ENCODE measurements at places on chromosomes 11 and 22.
A peak's percentile ranks its signal among the peaks of the same experiment; 100 is the strongest.

DNA sequence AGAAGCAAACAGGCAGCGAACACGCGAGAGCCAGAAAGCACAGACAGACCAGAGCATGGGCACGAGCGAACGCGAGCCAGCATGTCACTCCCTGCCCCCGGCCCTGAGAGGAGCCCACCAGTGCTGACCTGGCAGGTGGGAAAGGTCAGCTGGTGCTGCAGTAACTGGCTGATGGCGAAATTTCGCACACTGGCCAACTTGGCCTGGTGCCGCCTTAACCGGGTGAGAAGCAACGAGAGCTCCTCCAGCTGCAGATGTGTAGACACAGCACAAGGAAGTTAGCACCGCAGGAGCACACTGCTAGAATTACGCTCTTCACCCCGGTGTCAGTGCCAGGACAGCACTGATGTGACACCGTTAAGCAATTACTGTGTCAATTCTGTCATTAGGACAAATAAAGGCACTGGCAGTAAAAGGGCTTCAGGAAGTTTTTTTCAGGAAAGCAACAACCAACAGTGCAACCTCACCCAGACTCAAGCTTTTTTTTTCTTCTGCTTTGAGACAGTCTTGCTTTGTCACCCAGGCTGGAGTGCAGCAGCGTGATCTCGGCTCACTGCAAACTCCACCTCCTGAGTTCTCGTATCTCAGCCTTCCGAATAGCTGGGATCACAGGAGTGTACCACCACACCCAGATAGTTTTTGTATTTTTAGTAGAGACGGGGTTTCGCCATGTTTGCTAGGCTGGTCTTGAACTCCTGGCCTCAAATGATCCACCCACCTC, 76.8 kb downstream of the C11orf58 start:
- DNase-seq: no peak

GRCh38 chr11:35165423-35166368, 26.7 kb downstream of the CD44 start:
- no peak for DNase-seq

GRCh38 chr11:66885950-66886440, 29.1 kb downstream of the LRFN4 start:
- no peak for DNase-seq

DNA sequence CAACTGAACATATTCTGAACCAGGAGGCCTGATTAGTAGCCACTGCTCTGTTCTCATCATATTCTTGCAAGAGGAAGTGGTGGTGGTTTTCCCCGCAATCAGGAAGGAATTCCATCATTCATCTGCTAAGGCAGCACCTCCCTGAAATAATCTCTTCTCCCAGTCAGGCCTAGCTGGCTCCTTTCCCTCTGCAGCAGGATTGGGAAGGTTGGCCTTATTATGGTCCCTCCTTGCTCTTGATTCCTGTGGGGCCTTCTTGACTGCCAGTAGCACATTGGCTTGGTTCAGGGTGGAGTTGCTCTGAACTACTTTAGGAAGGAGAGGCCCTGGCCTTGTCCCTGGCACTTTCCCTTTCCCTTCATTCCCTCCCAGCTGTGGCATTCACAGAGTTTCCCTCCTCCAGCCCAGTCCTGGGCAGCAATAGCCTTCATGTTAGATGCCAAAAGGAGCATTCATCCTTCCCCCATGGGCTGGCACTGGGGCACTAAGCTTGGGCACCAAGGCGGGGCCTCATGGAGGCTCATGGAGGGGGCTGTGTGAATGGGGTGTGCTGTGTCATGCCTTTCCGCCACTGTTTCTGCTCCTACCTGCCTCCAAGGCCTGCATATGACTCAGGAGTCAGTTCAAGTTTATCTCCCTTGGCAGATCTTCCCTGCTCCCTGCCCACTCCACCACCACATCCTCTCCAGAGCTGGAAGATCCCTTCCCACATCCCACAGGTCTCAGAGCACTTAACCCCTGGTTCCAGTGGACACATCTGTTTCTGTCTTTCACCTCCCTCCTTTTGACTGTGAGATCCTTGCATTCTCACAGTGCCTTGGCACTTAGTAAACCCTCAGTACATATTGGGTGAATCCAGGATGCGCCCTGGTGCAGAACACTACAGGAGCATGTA, 27.6 kb upstream of the CD44 start:
- no peak for DNase-seq

GRCh38 chr22:19035474-19036228, 86.6 kb downstream of the DGCR2 start:
- no peak for DNase-seq

- DNase-seq: peak; percentile 7
Observed at GRCh38 chr11:115324581-115325432, 179.4 kb downstream of the CADM1 start.

DNA sequence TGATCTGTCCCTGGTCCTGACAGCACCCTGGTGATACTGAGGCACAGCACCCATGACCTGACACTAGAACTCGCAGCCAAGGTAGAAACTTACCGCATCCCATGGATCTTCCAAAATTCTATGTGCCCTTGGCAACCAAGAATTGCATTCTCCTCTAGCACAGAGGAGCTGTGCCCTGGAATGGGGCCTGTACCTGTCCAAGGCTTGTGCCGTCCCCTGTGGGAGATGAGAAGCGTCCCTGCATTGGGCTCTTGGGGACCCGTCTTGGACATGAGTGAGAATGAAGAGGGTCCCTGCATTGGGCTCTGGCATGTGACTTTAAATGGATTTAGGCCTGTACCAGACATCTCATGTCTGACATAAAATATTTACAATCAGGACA, 67.1 kb downstream of the GGTLC2 start:
- no peak for DNase-seq

DNA sequence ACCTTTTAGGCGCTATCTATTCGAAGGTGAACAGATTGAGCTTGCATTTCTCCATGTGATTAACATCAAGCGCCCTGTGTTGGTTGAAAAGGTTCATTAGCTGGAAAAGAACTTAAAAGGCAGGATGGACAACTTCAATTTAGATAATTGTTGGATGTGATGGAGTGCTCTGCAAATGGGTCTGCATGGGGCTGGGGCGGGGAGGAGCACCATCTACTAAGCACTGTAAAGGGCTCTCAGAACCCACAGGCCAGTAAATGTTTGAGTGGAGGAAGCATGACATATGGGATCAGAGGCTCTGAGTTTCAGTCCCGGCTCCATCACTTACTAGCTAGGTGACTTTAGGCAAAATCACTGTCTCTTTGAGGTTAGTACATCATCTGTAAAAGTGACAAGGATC, 28.2 kb downstream of the ARL14EP start:
- DNase-seq: no peak

- DNase-seq: no peak
Observed at GRCh38 chr11:78646564-78647185, 72.0 kb upstream of the NARS2 start.

DNA sequence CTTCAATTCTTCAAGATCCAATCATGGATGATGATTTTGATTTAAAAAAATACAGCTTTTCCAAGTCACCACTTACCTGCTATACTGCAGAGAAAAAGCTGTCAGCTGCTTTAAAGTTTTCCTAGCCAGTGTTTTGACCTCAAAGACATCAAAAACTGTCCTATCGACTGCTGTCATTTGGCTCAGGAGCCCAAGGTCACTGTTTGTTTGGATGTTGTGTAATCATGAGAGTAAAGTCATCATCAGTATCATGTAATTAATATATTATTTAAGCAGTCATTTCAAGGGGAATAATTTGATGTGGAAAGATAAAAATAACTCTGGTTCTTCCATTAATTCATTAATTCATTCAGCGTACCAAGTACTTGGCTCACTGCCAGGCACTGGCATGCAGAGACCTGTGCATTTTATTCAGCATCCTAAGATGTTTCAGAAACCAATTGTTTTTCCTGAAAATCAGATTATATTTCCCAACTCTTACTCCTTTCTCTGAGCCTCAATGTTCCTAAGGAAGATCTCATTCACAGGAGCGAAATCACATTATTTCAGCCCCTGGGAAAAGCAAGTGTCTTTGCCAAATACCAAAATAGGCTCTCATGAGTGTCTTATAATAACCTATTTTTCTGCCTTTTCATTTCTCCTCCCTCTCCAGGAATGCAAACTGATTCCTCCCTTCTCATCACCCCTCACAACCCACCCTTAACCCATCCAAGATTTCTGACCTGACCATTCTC, 59.9 kb downstream of the SLC1A2 start:
- DNase-seq: no peak

GRCh38 chr11:6941970-6942369, 15.7 kb downstream of the ZNF215 start:
- no peak for DNase-seq

GRCh38 chr22:45628515-45628914, 43.1 kb upstream of the ATXN10 start:
- no peak for DNase-seq

DNA sequence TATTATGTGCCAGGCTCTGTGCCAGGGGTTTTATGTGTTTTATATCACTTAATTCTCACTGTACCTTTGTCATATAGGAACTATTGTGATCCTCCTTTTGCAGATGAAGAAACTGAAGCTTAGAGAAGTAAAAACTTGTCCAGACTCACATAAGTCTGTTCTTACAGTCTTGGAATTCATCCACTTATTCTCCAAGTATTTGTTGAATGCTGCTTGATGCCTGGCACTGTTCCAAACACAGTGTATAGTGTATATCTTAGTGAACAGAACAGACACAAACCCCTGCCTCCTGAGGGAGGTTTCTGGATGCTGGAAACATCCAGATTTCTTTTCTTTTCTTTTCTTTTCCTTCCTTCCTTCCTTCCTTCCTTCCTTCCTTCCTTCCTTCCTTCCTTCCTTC, 29.0 kb upstream of the FGF3 start:
- DNase-seq: no peak

GRCh38 chr11:56842814-56843794, 94.6 kb upstream of the OR9G4 start:
- DNase-seq: no peak

GRCh38 chr22:30326255-30326705, 461 bp downstream of the TBC1D10A start:
- DNase-seq: no peak

GRCh38 chr11:127902382-127902781, 685.0 kb downstream of the ETS1 start:
- DNase-seq: no peak

DNA sequence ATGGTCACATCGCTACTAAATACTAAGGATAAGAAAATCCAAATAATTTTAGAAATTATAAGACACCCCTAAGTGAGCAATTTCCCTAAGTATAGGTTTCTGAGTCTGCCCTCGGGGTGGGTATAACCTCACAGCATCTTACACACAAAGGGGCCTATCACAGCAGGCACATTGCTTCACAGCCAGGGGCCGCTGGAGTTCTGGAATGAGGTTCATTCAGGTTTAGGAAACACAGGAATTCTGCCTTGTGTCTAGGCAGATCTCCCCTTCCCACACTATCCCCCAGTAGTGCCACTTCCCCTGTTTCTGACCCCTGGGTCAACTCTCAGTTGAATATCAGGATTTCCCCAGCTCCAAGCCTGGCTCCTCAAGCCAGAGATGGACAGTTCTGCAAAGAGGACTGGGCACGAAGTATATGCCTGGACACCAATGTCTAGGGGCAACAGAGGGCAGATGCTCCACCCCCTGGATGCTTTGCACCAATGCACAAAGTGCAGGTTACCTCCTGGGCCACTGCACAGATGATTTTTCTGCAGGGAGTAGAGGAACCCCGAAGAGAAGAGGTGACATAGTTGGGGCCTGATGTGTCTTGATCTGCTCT, 11.4 kb downstream of the TUBA8 start:
- DNase-seq: no peak

DNA sequence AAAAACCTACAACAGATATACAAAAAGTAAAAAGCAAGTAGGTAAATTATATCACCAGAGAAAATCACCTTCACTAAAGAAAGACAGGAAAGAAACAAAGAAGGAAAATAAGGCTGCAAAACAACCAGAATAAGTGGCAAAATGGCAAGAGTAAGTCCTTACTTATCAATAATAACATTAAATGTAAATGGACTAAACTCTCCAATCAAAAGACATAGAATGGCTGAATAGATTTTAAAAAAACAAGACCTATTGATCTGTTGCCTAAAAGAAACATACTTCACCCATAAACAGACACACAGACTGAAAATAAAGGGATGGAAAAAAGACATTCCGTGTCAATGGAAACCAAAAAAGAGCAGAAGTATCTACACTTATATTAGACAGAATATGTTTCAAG, 695.7 kb upstream of the FAT3 start:
- DNase-seq: no peak

GRCh38 chr22:40234658-40235057, 56.9 kb downstream of the TNRC6B start:
- DNase-seq: no peak

DNA sequence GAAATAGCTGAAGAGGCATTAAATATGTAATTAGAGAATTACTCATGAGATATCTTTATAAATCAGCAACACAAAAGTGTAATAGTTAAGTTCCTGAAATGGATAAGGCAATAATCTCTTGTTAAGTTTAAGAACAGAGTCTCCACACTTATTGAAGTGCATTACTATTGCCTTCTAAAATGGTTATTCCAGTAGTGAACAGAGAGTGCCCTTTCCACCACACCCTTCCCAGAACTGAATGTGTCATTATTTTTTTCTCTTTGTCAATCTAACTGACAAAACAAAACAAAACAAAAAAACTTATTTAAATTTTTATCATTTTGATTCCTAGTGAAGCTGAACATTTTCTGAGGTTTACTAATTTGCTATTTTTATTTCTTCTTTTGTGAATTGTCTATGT, 9.2 kb upstream of the PRRG4 start:
- no peak for DNase-seq

- DNase-seq: no peak
Observed at GRCh38 chr11:94546886-94547285, 3.2 kb downstream of the FUT4 start.

DNA sequence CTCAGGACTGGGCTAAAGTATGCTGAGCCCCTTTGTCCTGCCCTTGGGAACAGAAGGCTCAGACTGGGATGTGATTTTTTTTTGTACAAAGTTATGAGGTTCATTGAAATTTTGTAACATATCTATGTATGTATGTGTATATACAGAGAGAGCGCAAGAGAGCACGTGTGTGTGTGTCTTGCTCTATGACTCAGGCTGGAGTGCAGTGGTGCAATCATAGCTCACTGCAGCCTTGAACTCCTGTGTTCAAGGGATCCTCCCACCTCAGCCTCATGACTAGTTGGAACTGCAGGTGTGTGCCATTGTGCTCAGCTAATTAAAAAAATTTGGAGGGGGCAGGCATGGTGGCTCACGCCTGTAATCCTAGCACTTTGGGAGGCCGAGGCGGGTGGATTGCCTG, 5.7 kb downstream of the TMEM25 start:
- no peak for DNase-seq

All from skeletal muscle cell (primary cell).